ELF-1 (cell line): ENCODE measurements at places on chromosomes 2 and 18.

GRCh38 chr2:102504833-102505232 is 31.8 kb downstream of the SLC9A4 start:
- DNase-seq = no peak

- no peak for DNase-seq
Measured at GRCh38 chr2:68879296-68879695, 8.1 kb upstream of the BMP10 start.

DNA sequence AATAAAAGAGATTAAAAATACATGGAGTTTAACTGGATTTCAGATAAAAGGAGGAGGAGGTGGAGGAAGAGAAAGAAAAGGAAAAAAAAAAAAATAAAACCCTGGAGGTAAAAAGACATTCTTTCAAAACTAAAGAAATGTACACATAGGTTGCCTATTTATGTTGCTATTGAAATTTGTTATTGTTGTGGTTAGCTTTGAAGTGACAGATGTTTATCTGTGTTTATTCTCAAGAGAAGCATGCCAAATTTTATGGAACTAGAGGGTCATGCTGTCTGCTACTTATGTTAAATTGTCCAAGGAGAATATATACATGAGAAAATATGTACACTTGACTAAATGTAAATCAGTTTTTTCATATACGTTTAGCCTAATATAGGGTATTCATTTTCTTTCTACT is 653.2 kb downstream of the DCDC2C start:
- DNase-seq = no peak

DNA sequence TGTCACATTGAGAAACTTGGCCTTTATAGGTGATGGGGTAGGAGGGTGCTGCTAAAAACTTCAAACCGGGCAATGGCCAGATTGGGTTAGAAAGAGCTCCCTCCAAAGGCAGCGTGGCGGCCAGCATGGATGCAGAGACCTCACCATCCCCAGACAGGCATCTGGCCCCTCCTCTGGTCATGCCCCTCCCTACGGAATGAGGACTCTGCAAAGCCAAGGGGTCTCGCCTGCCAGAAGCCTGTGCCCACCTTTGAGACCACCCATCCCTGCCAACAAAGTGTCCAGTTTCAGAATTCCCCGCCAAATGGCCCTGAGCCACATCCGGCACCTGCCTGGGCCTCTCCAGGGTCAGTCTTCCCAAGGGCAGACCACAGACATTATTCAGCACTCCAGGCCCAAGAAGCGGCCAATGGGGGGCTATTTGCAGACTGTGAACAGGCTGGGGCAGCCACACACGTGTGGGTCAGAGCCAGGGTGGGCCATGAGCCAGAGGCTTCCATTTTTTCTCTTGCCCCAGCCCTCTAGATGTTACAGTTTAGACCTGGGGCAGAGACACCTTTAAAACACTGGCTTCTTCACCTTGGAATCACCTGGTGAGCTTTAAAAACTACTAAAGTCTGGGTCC is 4.2 kb upstream of the ATP6V1B1 start:
- no peak for DNase-seq

DNA sequence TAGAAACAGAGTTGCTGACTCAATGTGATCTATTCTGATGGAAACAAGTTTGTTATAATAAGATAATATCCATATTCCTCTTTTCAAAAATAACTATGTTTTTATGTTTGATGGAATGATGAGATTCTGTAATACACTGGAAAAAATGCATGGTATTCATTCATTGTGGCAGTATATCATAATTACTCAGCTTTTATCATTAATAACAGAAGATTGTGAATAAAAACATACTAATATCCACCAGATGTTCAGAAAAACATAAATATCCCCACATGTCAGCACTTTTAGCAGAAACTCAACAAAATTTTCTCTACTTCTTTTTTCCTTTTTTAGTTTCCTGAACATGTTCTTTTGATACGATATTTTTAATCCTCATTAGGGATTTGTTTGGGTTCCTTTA is 130.9 kb upstream of the CAVIN2 start:
- DNase-seq = no peak

DNA sequence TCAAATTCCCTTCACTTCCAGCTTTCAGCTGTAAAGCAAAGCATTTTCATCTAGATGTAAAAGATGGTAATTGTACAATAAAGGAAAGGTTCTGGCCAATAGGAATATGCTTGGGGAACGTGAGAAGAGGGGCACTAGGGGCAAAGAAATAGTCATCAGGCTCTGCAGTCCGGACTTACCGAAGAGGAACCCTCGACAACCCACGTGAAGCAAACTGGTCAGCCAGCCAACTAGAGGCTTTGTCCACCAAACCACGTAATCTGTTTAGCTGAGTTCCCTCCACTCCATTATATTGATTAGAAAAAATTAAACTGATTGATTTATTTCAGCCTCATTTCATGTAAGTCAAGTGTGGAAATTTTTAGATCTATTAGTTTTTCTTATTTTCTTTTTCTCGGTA is 300.4 kb upstream of the FANCL start:
- DNase-seq = no peak

DNA sequence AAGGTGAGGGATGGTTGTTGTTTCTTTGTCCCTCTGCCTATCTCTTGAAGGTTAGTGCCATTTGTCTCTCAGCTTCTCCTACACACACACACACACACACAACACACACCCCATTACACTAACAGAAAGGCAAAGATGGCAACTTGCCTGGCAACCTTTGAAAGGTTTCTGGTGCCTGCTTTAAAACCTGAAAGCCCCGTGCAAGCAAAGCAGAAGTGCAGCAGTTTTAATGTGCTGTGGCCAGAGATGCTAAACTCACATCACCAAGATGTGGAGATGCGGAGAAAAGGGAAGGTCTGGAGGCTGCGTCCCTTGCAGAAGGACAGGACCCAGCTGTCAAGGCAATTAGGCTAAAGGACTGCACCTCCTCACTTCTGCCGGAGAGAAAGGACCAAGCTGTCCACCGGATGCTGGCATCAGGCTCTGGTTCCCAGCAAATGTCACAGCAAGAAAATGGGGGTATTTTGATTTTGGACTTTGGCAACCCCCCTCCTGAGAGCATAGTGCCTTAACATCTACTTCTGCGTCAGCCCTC is 196.4 kb downstream of the ARL4C start:
- DNase-seq = no peak

GRCh38 chr2:124810132-124810531 is 785.0 kb downstream of the CNTNAP5 start:
- DNase-seq = peak; percentile 68
